Spinal cord (tissue), 10 donors: ENCODE measurements at places on chromosomes 2 and 18. TPM values are rescaled to one million over a fixed set of nuclear protein-coding genes. Genes with fewer than 3 reads are reported as not detected.

TMEM198 gene
- total RNA-seq, result 4.7 TPM

DNA sequence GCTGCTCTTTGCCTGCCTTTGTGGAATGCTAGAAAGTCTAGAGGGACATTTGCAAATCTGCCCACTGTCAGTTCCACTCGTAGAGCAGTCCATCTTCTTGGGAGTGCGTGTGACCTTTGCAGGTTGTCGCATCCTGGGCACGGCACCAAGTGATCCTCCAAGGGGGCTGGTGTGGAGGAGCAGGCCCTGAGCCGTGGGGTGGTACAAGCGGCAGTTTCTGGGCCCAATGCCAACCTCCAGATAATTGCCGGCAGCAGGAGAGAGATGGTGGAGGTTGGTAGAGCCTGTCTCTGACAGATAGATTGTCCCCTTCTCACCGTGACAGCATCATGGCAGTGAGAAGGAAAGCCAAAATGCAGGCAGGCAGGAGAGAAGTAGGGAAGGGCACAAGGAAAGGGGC is 150.7 kb upstream of the SLC14A2 start:
- H3K4me3 ChIP-seq, result no peak overlapping the region
- H3K27ac ChIP-seq, result no peak overlapping the region
- H3K36me3 ChIP-seq, result no peaks in the 10 kb centered on the region
- no peaks in the 10 kb centered on the region for H3K27me3 ChIP-seq

GPR39 gene
- total RNA-seq, result 0.79 TPM

MROH2A gene
- under 0.01 TPM for total RNA-seq

LIMS3 gene
- 2.6 TPM for total RNA-seq

DNA sequence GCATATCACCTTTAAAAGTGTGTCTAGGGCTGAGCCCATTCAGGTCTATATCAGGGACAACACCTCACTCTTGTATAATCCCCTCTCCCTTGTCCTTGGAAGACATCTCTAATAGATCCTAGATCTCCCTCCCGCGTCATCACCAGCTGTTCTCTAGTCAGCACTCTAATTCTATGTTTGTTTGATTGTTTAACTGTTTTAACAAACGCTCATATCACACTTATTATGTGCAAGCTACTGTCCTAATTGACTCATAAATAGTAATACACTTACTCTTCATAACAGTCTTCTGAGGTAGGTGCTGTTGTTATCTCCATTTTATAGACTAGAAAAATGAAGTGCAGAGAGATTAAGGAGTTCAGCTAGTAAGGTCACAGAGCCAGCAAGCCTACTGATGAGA is 1.6 kb upstream of the ERMN start:
- H3K27ac ChIP-seq, result no peak overlapping the region
- H3K4me3 ChIP-seq, result no peak overlapping the region
- H3K36me3 ChIP-seq, result no peaks in the 10 kb centered on the region
- no peaks in the 10 kb centered on the region for H3K27me3 ChIP-seq
- no peak for DNase-seq
- H3K4me1 ChIP-seq, result no peaks in the 10 kb centered on the region

SIX3 gene
- not detected for total RNA-seq

SP140L gene
- total RNA-seq, result 8.0 TPM

TRIM43 gene
- total RNA-seq, result not detected
